ENCODE measurements at places on chromosomes 1 and 21.
A peak's percentile ranks its signal among the peaks of the same experiment; 100 is the strongest.

- DNase-seq = no peak
Observed at GRCh38 chr1:218810306-218810705, 363.4 kb upstream of the LYPLAL1 start.

- peak; percentile 74 for DNase-seq
Observed at GRCh38 chr1:12142141-12142823, 24.5 kb upstream of the TNFRSF1B start.

- DNase-seq = no peak
Observed at GRCh38 chr1:202571719-202572339, 138.4 kb downstream of the SYT2 start.

DNA sequence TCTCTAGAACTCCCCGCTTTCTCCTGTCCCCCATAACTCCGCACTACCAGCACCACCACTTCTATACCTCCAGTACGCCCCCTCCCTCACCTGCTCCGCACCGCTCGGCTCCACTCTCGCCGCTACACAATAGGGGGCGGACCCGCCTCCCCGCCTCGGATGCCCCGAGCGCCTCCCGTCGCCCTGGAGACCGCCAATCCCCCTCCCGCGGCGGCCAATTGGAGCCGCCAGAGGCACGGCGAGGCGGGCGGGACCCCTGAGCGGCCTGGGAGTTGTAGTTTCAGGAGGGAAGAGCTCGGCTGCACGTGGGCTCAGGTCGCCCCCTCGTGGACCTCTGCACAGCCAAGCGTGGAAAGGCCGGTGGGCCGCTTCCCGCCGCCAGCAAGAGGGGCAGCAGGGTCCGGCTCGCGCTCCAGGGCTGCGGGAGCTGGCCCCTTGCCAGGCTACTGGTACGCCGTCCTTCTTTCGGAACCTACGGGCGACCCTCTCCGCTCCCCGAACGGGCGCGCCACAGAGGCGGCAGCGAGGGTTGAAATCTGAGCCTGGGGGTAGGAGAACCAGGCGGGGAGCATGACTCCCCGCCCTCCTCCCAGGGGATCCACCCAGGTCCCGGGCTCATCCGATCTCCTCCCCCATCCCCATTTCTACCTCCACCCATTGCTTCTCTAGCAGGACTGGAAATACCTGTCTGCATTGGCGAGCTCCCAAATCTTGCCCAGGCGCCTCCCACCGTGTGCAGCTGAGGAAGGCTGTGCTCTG, at the start of gene IGSF9:
Gene IGSF9, minus strand, starts transcription at position 131 of the 759 bp plus-strand sequence. CDS start 2,159 bp downstream, outside the sequence.
- DNase-seq = peak; percentile 83

DNA sequence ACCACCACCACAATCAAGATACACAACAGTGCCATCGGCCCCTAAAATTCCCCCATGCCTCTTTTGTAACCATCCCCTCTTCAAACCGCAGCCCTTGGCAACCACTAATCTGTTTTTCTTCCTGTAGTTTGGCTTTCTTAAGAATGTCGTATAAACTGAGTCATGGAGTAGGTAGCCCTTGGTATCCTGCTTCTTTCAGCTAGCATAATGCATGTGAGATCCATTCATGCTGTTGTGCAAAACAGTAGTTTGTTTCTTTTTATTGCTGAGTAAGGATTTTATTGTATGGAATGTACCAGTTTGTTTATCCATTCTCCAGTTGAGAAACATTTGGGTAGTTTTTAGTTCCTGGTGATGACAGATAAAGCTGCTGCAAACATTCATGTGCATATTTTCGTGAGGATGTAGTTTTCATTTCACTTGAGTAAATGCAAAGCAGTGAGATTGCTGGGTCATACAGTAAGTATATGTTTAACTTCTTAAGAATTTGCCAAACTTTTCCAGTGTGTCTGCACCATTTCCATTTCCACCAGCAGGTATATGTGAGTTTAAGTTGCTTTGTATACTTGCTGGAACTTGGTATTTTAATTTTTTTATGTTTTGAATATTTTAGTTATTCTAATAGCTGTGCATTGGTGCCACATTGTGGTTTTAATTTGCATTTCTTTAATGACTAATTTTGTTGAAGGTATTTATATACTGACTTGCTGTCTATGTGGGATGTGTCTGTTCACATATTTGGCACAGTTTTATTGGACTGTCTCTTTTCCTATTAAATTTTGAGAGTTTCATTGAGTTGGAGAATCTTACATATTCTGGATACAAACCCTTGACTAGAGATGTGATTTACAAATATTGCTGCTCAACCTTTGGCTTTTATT, 148.4 kb upstream of the MAP1LC3C start:
- no peak for DNase-seq

DNA sequence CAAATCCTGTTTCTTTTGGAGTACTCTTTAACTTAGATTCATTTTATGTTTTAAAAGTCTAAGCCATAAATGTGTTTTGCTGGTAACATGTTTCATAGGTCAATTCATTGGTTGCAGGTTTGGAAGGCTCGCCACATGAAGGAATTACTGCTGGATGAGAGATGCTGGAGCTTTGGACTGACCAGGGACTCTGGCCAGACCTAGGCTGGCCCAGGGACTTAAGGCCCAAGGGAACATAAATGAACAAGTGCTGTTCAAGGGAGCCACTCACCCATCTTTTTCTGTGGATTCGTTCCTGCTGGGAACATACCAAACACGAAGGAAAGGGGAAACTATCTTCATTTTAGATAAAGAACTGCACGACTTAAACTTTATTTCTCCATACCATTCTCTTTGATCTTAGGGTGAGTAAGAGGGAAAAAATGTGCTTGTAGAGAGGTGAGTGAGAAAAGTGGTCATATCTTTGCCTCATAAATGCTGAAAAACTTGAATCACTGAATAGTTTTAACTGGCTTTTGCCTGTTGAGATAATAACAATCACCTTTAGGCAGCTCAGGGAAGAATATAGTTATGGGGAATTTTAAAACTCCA, 15.3 kb upstream of the SHCBP1L start:
- no peak for DNase-seq

DNA sequence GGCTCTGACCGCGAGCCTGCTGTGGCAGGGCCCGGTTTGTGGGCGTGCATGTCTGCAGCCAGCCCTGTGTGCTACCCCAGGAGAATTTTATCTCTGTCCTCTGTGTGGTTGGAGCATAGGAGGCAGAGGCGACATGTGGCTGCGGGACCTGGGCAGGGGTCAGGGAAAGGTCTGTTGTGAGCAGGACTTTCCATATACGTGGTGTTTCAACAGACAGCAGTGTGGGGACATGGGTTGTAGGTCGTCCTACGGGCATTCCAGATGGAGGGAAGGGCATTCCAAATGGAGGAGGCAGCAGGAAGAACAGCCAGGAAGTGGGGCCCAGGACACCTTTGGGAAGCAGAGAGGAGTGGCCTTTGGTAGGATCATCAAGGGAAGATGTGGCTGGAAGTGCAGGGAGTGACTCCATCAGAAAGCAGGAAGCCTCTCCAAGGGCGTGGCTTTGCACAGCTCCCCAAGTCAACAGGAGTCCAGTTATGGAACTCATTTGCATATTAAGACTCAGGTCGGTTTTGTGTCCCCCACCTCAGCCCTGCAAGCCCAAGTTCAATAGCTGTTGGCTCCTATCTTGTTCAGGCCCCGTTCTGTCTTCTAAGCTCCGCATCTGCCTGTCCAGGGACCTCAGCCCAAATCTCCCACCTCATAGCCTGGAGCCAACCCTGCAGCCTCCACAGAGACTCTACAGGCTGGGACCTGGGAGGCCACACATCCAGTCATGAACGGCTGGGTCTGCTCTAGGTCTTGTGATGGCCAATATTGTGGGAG, 309.1 kb downstream of the MATN1 start:
- DNase-seq = peak; percentile 72

Data from posterior cingulate gyrus (tissue), 11 donors.